ENCODE measurements at places on chromosomes 7 and 10.

GRCh38 chr7:134654104-134654775 is 7.6 kb downstream of the BPGM start:
- no peak for DNase-seq

GRCh38 chr10:57952741-57953140 is 315.0 kb downstream of the IPMK start:
- DNase-seq, result no peak

GRCh38 chr7:95897557-95898251 is 125.3 kb downstream of the DYNC1I1 start:
- no peak for DNase-seq

DNA sequence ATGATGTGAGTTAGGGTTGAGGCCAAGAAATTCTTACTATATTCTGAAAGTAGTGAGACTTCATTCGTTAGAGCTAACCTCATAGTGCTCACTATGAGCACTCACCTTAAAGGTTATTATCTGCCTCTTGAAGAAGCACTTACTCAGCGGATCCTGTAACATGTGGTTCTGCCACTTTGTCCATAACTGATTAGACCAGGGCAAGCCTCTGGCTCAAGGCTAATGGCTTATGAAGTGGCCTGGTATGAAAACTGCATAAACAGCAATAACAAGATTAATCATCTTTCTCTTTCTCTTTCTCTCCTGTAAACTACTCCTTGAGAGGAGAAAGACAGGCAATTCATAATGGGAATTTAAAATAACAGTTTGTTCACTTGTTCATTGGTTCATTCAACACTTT is 82.8 kb downstream of the MAPK8 start:
- peak; percentile 36 for DNase-seq

DNA sequence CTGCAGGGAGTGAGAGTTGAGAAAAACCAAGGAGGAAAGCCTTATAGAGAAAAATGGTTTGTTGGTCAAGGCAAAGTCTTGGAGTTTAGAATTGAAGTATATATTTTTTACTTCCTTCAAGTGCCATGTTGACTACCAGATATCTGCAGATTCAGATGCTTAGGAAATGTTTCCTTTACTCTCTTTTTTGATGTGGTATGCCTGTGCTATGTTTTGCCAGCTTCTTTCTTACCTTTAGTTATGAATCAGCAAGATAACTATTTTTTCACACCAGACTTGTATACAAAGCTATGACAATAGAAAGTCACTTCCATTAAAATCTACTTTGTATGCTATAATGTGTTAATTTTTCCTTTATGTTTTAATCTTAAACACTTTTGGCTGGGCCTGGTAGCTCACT is 3.6 kb downstream of the R3HCC1L start:
- DNase-seq, result no peak

- DNase-seq, result no peak
These were observed 516.7 kb upstream of the CELF2 start for GRCh38 chr10:10500937-10501336.

DNA sequence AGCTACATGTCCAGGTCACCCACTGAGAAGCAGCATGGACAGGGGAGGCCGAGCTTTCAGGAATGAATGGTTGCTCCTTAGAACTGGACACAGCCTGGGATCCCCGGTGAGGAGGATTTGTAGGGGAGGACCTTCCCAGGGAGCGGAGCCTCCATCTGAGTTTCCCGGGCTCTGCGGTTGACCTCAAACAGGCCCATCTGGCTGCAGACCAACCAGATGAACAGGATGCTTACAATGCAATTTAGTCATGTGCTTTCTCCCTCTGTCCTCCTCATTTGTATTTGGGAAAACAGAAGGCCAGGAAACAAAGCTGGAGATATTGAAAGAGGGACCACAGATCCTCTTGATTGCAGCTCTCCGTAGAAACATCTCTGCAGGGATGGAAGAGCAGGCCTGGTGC is 104.8 kb downstream of the EMX2 start:
- DNase-seq, result no peak

DNA sequence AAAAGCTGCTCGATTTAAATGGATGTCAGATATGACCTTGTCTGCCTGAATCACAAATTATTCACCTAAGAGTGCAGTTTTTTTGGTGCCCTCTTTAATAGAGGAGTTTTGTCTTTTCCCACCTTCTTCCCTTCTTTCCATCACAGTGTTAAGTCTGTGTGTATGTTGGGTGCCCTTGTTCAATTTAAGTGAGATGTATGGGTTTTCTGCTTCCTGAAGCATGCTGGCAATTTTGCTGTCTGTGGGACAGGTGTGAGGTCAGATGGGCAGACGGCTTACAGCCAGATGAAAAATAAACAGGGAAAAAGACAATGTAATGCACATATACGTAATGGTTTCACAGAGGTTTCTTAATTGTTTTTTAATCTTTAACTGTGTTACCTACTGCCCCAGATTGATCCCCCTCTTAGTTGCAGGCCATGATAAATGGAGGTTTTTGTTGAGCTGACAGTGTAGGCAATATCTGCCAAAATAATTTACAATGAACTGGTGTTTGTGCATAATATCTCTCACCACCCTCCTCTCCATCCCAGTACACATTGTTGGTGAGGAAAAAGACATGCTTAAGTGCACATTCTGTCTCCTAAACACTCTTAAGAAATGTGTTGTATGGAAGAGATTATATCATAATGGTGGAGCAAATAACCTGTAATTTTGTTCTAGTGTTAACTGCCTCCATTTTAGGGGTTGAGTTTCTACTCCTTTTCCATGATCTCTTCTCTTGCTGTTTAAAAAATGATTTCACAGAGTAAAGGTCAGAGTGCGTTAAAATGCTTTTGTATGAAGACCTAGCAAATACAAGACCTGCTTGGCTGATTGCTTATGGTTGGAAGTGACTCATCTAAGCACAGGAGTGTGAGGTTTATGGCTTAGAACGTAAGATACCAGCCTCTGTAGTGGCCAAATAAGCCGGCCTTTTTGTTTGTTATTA is 123.9 kb downstream of the LRRC4 start:
- DNase-seq, result no peak

DNA sequence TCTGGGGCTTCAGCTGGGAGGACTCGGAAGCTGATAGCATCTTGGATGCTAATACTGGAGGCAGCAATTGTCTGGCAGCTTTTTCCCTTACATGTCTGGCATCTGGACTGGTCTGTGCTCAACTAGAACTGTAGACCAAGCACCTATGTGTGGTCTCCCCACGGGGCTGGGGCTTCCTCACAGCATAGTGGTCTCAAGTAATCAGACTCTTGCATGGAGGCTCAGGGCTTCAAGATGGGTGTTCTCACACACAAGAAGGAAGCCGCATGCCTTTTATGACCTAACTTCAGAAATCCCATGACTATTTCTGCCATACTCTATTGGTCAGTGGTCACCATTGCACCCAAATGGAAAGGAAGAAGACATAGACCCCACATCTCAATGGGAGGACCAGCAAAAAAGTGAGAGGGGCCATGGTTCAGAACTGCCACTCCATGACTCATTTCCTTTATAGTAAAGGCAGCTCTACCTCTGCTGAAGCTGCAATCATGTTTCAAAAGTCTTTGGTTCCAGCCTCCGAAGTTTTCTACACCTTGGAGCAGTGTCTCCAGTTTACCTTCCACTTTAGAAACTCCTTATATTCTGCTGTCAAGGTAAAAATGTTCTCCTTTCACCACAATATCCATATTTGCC is 14.7 kb downstream of the AOC1 start:
- no peak for DNase-seq

DNA sequence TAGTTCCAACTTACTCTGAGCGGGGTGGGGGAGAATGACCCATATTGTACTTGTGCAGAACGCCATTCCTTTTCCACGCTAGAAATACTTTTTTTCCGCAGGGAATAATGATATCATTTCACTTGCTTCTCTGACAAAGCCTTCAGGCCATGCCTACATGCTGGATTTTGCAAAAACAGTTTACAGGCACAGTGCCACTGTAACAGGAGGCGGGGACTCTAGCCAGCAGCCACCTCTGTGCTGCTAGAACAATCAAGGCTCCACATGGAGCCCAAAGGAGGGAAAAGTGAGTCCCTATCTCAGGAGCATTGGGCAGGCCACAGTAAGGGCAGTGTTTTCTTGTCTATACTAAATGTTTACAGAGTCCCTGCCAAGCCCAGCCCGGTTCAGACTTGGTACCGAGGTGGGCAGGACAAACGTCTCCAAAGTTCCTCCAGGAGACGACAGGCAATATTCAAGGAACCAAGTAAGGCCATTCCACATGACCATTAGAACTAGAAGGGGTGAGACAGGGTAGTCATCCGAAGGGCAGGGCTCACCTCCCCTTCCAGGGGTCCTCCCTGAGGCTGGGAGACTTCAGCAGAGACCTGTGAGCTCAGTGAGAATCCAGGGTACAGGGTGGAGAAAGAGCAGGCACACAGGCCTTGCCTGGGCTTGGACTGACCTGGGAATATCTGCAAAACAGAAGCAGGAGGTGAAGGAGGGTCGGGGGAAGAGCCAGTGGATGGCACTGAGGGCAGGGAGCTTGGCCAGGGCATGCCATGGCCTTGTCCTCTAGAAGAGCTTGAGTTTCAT is 90.9 kb upstream of the NPS start:
- DNase-seq, result no peak

DNA sequence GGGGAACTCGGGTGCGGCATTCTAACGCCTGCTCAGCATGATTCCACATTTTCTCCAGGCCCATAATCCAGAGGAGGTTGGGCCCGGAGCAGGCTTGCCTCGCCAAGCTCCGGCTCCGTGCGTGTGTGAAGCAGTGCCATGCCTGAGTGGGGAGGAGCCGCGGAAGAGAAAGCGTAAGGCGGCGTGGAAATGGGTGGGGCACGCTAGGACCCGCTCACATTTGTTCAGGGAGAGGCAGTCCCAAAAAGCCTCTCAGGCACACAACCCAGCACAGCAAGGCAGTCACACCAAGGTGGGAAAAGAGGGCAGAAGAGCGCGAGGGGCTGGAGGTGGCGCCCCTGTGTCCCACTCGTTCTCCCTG is 695 bp upstream of the VDAC2 start:
- peak; percentile 36 for DNase-seq

GRCh38 chr7:7805511-7806153 is 87.2 kb upstream of the RPA3 start:
- no peak for DNase-seq

GRCh38 chr7:129626896-129627295 is 15.4 kb downstream of the NRF1 start:
- DNase-seq, result no peak

DNA sequence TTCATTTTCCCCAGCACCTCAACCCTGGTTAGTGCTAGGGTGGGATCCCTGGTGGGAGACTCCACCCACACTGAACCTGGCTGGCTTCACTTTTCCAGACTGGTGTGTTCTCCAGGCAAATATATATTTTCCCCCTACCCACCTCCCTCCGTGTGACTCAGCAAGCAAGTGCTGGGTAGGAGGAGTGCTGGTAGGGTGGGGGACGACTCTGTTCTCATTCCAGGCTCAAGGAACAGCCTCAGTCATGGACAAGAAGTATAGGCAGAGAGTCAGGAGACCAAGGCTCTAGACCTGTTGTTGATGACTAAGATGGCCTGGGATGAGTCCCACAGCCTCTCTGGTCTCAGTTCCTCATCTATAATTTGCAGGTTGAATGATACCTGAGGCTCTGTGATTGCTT is 328.1 kb downstream of the KCNMA1 start:
- no peak for DNase-seq

- no peak for DNase-seq
These were observed 1.2 kb downstream of the ZNF33B start for GRCh38 chr10:42637142-42637541.

- DNase-seq, result no peak
These were observed 20.9 kb downstream of the ZMIZ1 start for GRCh38 chr10:79089632-79090031.

GRCh38 chr7:50349963-50350944 is 45.7 kb downstream of the IKZF1 start:
- no peak for DNase-seq

DNA sequence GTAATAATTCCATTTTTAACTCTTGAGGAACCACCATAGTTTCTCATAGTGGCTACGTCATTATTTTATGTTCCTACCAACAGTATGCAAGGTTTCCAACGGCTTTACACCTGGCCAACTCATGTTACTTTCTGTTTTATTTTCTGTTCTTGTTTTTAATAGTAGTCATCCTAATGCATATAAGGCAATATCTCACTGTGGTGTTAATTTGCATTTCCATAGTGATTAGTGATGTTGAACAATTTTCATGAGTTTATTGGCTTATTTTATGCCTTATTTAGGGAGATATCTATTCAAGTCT is 465.5 kb upstream of the KLF6 start:
- DNase-seq, result no peak

- DNase-seq, result no peak
These were observed at the start of gene GPR15LG for GRCh38 chr10:84173501-84173929. TSS of gene GPR15LG (plus strand) at chr10:84173801. CDS start at chr10:84173852, 51 bp downstream.

Measured in NCI-H1417 (cell line).